Lower lobe of right lung (tissue), 2 donors: ENCODE measurements at places on chromosomes 5 and 9. TPM values are rescaled to one million over a fixed set of nuclear protein-coding genes. Genes with fewer than 3 reads are reported as not detected.

WWC1 gene
- total RNA-seq = 61.9 TPM

TICAM2 gene
- total RNA-seq = 5.8 TPM

FOCAD gene
- total RNA-seq = 29.5 TPM

TLR4 gene
- 70.1 TPM for total RNA-seq

TXNDC8 gene
- not detected for total RNA-seq

ADAMTS2 gene
- 13.0 TPM for total RNA-seq

SPAAR gene
- total RNA-seq = 11.9 TPM

DNA sequence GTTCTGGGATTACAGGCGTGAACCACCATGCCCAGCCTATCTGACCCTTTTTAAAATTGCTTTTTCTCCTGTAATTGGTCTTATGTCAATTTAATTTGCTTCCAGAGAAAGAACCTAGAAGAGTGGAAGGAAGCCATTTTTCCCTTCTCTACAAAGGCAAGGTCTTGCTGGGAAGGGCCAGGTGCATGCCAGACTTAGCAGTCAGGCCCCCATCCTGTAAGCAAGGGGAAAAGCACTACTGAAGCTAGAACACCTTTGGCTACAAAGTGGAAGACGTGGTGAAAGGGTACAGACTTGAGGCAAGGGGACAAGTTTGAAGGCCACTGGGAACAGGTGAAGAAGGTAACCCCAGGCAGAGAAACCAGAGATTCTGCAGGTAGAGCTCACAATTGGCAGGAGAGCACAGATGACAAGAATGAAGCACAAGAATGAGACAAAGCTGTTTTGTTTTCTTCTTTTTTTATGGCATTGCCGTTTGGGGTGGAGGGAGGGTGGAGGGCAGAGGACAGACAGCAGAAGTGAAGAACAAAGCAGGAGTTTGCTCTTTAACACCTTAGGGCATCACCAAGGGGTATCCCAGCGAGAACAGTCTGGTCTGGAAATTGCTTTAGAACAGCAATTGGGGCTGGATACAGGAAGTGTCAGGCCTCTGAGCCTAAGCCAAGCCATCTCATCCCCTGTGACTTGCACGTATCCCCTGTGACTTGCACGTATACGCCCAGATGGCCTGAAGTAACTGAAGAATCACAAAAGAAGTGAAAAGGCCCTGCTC, 72.9 kb downstream of the SERINC5 start:
- no peaks in the 10 kb centered on the region for H3K36me3 ChIP-seq
- H3K27ac ChIP-seq = peak overlapping the region; percentile 66
- no peak for DNase-seq
- H3K4me1 ChIP-seq = peaks cover 58% of the 10 kb centered on the region
- H3K4me3 ChIP-seq = no peak overlapping the region

DNA sequence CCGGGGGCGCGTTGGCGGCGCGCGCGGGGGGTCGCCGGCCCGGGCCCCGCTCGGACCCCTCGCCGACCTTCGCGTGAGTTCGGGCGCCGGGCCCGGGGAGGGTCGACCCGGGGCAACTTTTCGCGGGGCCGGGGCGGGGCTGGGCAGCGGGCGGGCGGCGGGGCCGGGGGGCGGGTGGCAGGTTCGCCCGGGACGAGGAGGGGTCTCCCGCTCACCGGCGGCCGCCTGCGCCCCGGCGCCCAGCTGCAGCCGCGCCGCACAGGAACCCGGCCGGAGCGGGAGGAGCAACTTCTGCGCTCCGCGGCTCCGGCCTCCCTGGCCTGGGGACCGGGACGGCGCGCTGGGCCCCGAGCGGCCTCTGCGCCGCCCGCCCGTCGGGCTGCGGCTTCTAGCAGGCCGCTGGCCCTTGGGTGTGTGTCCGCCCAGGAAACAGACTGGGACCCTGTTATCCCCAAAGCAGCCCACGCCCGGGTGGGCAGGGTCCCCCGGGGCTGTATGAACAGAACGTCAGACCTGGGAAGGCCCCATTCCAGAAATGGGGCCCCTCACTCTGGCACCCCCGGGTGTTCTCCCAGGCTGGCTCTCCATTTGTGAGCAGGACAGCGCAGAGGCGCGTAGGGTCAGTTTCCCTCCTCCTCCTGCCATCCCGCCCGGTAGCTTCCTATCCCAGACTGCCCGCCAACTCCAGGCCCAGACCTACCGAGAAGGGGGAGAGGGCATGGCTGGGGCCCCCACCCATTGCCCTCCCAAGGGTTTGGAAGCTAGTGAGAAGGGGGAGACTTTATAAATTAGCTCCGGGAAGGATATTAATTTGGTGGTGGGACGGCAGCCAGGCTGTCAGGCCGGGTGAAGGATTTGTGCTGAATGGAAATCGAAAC, 708 bp downstream of the RXRA start:
- H3K36me3 ChIP-seq = no peaks in the 10 kb centered on the region
- peak overlapping the region; percentile 79 for H3K4me3 ChIP-seq
- H3K27ac ChIP-seq = peak overlapping the region; percentile 84
- H3K27me3 ChIP-seq = no peaks in the 10 kb centered on the region
- peaks cover 63% of the 10 kb centered on the region for H3K4me1 ChIP-seq
- DNase-seq = peak; percentile 60

- H3K4me3 ChIP-seq = no peak overlapping the region
- no peaks in the 10 kb centered on the region for H3K27me3 ChIP-seq
- H3K27ac ChIP-seq = no peak overlapping the region
- DNase-seq = no peak
- no peaks in the 10 kb centered on the region for H3K4me1 ChIP-seq
These were observed 47.1 kb upstream of the FYB1 start for GRCh38 chr5:39266442-39266841.
